ENCODE measurements at places on chromosomes 2 and 18.

GRCh38 chr2:45688479-45689298 lies 37.2 kb downstream of the PRKCE start:
- DNase-seq = no peak

DNA sequence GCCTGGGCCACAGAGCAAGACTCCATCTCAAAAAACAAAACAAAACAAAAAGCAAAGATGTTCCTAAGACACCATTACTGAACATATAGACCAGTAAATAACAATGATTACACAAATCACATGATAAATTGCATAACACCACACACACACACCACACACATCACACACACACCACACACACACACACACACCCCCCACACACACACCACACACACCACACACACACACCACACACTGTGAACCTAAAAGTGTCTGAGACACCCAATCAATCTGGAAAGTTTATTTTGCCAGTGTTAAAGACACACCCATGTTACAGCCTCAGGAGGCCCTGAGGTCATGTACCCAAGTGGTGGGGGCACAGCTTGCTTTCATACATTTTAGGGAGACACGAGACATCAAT lies 62.6 kb upstream of the ASAP2 start:
- no peak for DNase-seq

DNA sequence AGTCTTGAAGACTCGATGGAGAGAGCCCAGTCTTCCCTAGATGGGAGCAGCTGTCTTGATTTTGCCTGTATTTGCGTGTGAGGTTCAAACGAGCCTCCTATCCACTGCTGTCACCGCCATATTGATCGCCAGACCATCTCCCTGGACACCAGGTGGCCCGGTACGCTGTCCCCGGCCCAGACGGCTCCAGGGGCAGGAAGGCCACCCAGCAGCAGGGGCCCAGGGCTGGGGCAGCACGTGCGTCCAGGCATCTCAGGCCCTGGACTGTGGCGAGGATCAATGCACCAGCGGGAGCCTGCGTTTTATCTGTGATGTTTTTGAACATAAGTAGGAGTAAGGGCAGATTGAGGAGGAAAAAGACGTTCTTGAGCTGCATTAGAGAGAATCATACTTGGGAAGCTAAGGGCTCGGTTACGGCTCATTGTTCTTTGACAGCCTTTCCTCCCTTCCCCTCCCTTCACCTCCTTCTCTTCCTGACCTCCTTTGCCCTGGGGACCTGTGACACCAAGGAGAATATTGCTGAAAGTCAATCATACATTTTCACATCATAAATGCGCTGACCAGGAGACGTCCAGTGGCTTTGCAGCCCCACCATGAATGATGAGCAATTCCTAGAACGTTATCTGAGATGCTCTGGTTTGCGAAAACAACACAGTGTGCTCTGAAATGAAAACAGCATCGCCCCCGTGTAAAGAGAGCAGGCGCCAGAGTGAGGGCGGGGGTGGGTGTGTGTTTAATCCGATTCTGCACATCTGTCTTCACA lies 711.2 kb upstream of the SALL3 start:
- no peak for DNase-seq

DNA sequence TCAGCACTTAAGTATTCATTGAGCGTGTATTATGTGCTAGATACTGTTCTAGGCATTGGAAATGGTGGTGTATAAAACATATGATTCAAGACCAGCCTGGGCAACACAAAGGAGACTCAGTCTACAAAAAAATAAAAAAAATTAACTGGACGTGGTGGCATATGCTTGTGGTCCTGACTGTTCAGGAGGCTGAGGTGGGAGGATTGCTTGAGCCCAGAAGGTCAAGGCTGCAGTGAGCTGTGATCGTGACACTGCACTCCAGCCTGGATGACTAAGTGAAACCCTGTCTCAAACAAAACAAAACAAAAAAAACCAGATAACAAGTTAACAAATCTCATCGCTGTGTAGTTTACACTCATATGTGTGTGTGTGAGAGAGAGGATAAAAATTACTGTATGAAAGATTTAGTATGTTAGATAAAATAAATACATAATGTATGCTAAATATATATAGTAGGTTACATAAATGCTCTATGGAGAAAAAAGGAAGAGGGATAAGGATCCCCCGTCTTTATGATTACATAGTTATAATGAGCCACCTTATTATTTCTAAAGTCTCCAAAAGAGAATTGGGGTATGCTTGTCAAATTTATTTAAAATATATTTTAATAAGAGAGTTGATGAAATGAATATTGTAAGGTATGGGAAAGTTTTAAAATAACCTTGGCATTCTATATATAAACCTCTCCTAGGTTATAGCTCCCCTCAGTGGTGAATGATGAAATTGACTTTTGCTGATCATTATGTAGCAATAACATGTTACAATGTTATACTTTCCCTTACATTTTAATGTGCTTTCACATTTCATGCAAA lies 69.2 kb downstream of the EHBP1 start:
- no peak for DNase-seq
